ENCODE measurements at places on chromosomes 2 and 18. TPM values are rescaled to one million over a fixed set of nuclear protein-coding genes. Genes with fewer than 3 reads are reported as not detected.

INHA gene
- 371 TPM for total RNA-seq

DNA sequence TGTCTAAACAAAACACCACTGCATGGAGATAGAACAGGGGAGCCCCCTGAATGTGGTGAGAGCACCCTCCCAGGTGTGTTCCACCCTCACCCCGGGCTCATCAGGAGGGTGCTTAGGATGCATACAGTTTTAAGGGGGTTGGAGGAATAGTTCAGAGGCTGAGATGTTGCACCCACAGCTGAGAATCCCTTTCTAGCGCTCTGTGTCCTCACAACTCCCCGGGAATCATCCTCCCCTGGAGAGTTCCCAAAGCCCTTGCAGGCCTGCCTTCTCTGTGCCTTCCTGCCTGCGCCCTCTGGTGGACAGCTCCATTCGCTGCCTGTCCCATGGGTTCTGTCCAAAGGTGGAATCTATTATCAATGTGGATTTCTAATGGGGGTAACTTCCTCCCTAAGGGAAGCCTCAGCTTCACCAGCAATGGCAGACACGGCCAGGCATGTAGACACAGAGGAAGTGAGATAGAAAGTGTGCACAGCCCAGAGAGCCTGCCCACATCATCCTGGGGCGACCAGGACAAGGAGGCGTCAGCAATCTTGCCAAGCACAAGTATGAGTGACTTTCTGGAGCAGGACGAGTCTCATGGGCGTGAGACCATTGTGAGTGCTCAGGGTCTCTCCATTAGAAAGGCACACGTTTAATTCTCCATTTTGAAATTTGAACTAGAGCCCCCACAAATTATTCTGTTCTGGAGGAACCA, 1.2 kb upstream of the UGT1A5 start:
- peak; percentile 91 for DNase-seq

- DNase-seq = no peak
These were observed 169.0 kb upstream of the COPS8 start for GRCh38 chr2:236916651-236917050.

DNA sequence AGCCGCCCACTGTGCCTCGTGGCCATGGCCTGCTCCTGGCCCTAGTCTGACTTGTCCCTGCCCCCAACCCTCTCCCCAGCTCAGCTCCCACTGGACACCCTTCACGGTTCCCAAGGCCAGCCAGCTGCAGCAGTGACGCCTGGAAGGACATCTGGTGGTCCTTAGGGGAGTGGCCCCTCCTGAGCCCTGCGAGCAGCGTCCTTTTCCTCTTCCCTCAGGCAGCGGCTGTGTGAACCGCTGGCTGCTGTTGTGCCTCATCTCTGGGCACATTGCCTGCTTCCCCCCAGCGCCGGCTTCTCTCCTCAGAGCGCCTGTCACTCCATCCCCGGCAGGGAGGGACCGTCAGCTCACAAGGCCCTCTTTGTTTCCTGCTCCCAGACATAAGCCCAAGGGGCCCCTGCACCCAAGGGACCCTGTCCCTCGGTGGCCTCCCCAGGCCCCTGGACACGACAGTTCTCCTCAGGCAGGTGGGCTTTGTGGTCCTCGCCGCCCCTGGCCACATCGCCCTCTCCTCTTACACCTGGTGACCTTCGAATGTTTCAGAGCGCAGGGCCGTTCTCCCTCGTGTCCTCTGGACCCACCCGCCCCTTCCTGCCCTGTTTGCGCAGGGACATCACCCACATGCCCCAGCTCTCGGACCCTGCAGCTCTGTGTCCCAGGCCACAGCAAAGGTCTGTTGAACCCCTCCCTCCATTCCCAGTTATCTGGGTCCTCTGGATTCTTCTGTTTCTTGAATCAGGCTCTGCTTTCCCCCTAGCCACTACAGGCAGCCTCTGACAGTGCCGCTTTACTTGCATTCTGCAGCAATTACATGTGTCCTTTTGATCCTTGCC, 35.8 kb downstream of the ANO7 start:
- peak; percentile 76 for DNase-seq

GRCh38 chr2:60296219-60296955, 257.1 kb downstream of the BCL11A start:
- DNase-seq = no peak

CD8B2 gene
- 0.25 TPM for total RNA-seq

DNA sequence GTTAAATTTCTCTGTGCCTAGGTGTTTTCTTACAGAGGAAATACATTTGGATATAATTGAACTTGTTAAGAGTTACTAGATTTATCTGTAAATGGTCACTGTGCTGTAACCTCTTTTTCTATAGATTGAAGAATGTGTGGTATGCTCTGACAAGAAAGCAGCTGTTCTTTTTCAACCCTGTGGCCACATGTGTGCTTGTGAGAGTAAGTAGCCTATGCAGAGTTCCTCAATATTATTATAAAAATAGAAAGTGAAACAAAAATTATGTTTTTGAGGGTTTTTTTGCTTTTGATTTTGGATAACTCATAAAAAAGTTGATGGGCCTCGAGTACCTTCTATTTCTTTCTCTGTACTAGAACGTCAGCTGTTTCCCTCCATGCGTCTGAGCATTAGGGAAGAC, 112.4 kb downstream of the MIB1 start:
- no peak for DNase-seq

GRCh38 chr2:24239553-24239952, 64.7 kb downstream of the FAM228A start:
- no peak for DNase-seq

DNA sequence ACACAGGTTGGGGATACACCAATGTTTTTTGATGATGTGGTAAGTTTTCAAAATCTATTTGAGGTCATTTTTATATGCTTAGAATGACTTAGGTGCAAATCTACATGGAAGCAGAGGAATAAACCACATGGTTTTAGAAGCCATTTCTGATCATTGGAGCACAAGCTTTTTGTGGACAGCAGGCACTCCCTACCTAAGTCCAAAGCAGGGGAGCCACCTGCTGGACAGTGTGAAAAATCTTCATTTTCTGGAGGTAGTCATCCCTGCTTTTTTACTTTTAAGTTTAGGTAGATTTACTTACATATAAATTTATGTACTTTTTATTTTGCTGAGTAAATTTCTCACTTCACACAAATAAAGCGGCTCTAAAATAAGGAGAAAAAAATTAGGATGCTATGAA, 323.2 kb downstream of the PLCL1 start:
- no peak for DNase-seq

DNA sequence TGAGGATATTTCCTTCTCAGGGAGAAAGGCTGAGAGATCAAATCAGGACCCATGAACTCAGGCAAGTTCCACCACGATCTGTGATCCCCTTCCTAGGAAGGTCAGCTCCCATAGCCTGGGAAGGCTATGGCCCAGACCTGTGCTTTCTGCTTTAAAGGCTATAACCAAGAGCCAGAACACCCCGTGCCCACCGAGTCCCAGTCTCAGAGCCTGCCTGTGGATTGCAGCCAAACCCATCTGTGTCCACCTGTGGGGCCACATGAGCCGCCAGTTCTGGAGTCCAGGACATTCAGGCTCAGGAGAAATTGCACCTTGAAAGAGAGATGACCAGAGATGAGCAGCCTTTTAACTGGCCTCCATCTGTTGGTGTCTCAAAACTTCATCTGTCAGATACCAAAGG, 46.9 kb downstream of the MAL start:
- DNase-seq = no peak

PSMA8 gene
- 20.1 TPM for total RNA-seq

DNA sequence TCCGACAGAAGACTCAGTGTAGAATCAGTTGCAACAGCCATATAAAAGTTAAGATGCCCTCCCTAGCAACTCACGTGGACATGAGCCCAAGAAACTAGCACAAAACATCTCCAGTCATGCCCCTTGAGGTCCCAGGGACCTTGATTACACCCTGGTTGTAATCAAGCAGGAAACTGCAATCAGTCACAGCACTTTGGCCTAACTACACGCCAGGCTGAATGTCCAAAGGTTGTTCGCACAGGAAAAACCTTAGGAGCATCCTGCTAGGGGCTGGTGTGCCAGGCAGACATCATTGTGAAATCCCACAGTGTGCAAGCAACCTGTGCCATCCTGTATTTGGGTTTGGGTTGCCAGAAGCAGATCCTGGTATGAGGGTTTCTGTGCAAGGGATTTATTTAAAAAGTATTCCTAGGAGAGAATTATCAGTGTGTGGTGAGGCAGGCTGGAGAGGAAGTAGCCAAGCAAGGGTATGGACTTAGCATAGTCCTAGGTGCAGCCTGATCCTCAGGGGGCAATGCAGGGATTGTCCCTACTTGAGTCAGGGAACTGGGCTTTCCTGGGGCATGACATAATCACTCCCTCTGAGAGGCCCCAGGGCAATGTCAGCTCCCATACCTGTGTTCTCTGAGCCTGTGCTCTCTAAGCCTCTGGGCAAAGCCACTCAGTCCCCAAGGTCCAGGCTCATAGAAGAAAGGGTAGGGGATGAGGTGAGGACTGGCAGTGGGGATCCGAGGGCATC, 17.8 kb upstream of the SULT1C2 start:
- no peak for DNase-seq

DNA sequence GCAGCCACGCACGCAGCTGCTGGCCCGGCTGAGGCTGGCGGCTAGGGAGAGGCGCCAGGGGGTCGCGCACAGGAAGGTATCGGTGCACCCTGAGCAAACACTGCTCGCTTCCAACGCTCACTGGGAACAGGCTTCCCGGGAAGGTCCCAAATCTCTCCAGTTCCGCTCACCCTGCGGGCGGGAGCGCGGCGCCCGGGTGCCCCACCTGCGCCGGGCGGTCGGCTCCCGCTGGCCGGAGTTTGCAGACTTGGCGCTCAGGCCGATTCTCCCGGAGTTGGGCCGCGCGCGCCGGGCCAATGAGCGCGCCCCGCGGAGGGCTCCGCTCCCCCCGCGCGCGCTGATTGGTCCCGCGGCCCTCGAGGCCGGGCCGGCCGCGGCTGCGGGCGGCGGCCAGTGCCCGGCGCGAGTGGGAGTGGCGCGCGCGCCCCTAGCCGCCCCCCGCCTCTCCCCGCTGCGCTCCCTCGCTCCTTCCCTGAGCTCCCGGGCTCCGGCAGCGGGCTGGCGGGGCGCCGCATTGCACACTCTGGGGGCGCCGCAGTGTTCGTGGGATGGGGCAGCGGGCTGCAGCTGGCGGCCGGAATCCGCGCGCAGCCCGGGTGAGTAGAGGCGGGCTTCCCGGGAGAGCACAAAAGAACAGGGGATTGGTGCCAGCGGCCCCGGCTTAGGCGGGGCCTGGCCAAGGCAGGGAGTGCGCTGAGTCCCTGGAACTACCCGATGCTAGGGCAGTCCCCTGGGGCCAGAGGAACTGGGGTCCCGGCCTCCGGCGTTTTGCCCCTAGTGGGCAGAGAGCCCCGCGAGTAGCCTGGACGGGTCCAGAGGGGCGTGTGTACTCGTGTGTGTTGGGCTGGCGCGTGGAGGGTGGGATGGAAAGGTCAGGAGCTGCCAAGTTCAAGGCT, at the start of gene LYPD6:
Gene LYPD6 (plus strand): TSS at position 461 of the 896 bp plus-strand sequence. CDS start 107,122 bp downstream, outside the sequence.
- peak; percentile 80 for DNase-seq

DNA sequence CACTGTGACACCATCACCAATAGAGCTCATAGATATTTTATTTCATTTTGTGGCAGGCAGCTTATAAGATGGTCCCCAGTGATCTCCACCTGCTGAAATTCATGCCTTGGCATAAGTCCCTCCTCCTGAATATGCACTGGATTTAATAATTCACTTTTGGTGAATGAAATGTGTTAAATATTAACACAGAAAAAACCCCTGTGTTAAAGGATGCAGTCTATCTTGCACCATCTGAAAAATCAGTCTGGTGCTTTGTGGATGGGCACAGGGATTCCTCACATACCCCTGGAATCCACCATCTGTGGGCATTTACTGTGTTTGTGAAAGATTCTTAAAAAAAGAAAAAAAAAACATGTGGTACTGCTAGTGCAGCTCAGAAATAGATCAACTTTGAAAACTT, 26.1 kb upstream of the WIPF1 start:
- no peak for DNase-seq

- DNase-seq = no peak
These were observed 15.5 kb downstream of the SPATS2L start for GRCh38 chr2:200321780-200322534.

DNA sequence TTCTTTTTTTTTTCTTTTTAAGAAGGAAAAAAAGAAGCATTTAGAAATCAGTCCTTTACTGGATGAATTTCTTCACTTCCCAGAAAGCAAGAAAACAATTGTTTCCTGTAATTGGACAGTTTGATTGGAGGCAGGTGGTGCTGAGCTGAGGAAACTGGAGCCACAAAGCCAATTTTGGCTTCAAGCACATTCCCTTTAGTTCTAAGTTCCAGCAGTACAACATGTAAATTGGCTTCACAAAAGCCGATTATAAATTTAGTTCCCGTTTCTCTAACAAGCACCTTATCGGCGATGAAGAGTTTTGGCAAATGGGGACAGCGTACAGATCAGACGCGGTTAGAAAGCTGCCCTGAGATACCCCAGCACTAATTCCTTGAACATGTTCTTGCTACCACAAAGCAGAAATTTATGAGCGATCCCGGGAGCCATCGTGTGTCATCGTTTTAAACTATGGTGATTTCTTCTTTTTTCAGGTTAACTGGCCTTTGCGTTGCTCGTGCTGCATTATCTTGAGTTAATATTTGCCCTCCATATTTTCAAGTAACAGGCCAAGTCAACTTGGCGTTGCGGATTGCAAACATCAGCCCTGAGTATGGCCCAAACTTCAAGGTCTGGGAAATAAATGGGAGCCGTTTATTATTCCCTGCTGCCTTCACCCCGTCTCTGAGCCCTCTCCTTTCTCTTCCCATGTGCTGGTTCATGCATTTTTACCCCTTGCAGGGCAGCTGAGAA, 190.4 kb upstream of the ID2 start:
- DNase-seq = no peak

- no peak for DNase-seq
These were observed 34.6 kb upstream of the IL37 start for GRCh38 chr2:112876257-112876970.

DNA sequence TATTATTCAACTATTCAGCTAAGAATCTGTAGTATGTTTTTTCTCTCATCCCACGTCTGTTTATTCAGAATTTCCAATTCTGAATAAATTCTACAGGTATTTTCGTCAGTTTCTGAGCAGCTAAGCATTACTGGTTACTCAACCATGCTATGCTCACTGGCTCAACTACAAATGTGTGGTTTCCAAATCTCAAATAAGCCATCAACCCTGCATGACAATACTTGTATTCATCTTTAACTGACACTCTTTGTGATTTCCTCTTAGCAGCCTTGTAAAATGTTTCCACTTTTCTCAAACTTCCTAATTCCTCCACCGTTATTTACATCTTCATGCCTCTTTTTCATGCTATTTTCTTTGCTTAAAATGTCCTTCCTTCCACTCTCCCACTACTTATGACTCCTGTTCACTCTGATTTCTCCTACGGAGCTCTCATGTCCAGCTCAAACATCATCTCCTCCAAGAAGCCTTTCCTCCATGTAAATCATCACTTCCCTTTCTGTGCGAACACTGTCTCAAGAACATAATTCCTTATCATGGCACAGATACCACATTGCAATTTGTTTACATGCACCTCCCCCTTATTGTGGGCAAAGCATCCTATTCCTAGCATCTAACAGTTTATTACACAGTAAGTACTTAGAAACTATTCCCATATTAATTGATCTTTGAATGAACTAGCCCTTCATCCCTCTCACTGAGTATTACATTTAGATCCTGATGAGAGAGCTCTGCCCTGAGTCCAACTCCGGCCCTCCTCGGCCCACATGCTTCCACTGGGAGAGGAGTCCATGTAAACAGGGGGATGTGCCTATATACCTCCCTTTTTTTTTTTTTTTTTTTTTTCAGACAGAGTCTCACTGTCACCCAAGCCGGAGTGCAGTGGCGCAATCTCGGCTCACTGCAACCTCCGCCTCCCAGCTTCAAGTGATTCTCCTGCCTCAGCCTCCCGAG, 10.5 kb downstream of the CCDC88A start:
- no peak for DNase-seq

GRCh38 chr2:27174638-27175037, 25.8 kb downstream of the TCF23 start:
- no peak for DNase-seq
